Left lung (tissue), 14 donors: ENCODE measurements at places on chromosomes 7 and 10.

DNA sequence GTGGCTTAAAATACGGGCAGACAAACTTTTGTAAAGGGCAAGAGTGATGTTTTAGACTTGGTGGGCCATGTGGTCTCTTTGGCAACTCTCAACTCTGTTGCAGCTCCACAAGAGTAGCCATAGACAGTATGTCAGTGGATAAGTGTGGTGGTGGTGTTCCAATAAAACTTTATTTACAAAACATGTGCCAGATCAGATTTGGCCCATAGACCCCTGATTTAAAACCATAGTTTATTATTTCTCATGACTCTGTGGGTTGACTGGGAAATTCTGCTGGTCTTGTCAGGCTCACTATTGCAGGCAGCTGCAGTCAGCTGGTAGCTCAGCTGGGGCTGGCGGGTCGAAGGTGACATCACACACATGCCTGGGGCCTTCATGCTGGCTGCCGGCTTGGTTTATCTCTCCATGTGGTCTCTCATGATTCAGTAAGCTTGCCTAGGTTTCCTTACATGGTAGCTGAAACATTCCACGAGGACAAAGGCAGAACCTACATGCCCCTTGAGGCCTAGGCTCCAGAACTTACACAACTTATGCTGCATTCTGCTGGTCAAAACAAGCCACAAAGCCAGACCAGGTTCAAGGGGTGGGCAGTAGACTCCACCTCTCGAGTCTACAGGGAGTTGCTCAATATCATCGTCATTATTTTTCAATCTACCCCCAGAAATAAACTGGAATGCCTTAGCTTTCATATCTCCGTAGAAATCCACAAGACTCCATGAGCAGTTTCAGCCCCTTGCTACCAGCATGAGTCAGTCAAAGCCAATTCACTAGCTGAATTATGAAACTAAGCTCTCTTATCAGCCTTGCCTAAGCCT lies 245.7 kb downstream of the WDR11 start:
- no peak overlapping the region for H3K4me3 ChIP-seq
- H3K4me1 ChIP-seq = no peaks in the 10 kb centered on the region
- DNase-seq = no peak
- H3K36me3 ChIP-seq = no peaks in the 10 kb centered on the region
- H3K27me3 ChIP-seq = no peaks in the 10 kb centered on the region
- peak overlapping the region; percentile 62 for H3K27ac ChIP-seq

DNA sequence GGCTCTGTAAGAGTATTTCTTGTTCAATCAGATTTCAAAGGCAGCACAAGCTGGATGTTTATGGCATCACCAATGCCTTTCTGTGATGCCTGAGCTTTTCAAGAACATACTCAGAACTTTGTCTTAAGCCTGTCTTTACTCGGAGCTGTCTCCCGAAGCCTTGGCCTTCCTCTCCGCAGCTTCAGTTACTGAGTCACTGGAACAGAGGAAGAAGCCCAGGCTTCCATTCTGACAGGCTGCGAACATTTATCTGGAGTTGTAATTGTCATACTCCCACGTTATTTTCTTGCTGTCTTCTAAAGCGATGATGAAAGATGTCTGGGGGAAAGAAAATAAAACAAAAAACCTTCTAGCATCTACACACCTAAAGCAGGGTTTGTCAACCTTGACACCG lies 43.9 kb downstream of the GRK5 start:
- H3K27me3 ChIP-seq = no peaks in the 10 kb centered on the region
- H3K36me3 ChIP-seq = no peaks in the 10 kb centered on the region
- peak overlapping the region; percentile 78 for H3K27ac ChIP-seq
- peaks cover 45% of the 10 kb centered on the region for H3K4me1 ChIP-seq
- no peak for DNase-seq

GRCh38 chr10:117439243-117439912 lies 64.1 kb upstream of the PDZD8 start:
- no peak for DNase-seq
- H3K27ac ChIP-seq = no peak overlapping the region
- H3K4me3 ChIP-seq = no peak overlapping the region
- no peaks in the 10 kb centered on the region for H3K36me3 ChIP-seq
- H3K27me3 ChIP-seq = no peaks in the 10 kb centered on the region

DNA sequence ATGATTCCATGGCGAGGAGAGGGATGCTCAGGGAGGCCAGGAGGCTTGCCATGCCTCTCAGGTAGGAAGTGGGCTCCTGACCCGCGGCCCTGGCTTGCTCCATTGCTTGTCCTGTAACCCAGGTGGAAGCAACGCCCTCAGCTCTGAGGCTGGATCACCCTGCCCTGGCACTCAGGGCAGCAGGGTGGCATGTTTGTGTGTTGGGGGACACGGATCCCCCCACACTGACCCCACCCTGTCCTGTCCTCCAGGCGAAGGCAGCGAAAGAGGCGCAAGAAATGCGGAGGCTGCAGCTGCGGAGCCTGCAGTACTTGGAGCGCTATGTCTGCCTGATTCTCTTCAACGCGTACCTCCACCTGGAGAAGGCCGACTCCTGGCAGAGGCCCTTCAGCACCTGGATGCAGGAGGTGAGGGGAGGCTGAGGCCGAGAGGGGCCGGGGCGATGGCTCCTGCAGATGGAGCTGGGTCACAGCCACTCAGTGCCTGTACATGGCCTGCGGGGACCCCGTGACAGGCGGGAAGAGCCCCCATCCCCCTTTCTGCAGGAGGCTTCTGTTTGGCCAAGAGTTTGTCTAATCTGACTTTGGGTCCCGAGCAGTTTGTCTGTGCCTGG lies 38.3 kb downstream of the PRF1 start:
- no peaks in the 10 kb centered on the region for H3K27me3 ChIP-seq
- H3K36me3 ChIP-seq = no peaks in the 10 kb centered on the region

GRCh38 chr10:42802876-42803275 lies 20.3 kb downstream of the BMS1 start:
- H3K36me3 ChIP-seq = peaks cover 4% of the 10 kb centered on the region
- DNase-seq = no peak
- H3K4me1 ChIP-seq = no peaks in the 10 kb centered on the region
- H3K27ac ChIP-seq = no peak overlapping the region
- no peaks in the 10 kb centered on the region for H3K27me3 ChIP-seq

GRCh38 chr7:22601812-22602565 lies 102.0 kb upstream of the STEAP1B start:
- no peaks in the 10 kb centered on the region for H3K36me3 ChIP-seq
- DNase-seq = no peak
- H3K27ac ChIP-seq = peak overlapping the region; percentile 24
- H3K4me1 ChIP-seq = peaks cover 21% of the 10 kb centered on the region
- H3K4me3 ChIP-seq = no peak overlapping the region
- no peaks in the 10 kb centered on the region for H3K27me3 ChIP-seq

DNA sequence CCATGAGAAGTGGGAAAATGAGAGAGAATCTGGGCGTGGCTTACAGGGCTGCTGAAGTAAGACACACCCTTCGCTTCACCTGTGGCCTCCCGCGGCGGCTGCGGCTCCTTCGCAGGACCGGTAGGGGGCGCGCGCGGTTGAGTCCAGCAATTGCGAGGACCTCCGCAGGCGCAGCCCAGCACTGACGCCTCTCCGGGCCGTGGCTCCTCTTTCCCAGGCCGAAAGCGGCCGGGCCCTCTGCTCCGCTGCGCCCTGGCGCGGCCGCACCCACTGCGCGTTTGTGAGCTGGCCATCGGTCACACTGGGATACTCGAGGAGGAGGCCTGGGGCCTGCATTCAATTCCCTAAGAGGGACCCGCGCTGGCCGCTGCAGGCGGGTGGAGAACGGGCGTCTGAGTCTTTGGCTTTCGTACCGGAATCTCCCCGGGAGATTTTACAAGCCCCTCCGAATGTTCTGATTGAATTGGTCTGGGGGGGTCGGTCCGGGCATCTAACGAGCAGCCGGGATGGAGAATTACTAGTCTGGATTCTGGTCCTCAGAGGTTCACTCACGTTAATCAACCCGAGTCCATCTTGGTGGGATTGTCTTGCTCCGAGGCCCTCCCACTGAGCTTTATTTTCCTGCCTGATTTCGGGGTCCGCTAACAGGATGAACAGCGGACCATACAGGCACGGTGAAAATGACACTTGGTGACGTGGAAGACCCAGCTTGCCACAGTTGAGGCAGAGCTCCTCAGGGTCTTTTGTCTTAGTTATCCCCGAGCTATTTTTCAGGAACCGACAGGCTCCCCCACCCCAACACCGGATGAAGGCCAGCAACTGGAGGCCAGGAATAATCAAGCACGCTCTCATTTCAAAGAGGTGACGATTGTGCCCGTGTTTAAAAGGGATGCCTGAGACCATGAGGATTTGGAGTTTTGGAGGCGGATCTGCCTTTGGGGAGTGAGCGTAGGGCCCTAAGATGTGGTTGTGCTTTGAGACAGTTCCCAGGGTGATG lies at the start of gene LRRD1:
Gene LRRD1 (minus strand): TSS at position 215 of the 997 bp plus-strand sequence. CDS start 13,940 bp downstream, outside the sequence.
- H3K27ac ChIP-seq = peak within 1 kb of the TSS; percentile 83
- H3K27me3 ChIP-seq = no peaks in the 10 kb centered on the region
- peak; percentile 90 for DNase-seq
- H3K4me3 ChIP-seq = peak within 1 kb of the TSS; percentile 36
- no peaks in the 10 kb centered on the region for H3K36me3 ChIP-seq
- H3K4me1 ChIP-seq = no peaks in the 10 kb centered on the region

DNA sequence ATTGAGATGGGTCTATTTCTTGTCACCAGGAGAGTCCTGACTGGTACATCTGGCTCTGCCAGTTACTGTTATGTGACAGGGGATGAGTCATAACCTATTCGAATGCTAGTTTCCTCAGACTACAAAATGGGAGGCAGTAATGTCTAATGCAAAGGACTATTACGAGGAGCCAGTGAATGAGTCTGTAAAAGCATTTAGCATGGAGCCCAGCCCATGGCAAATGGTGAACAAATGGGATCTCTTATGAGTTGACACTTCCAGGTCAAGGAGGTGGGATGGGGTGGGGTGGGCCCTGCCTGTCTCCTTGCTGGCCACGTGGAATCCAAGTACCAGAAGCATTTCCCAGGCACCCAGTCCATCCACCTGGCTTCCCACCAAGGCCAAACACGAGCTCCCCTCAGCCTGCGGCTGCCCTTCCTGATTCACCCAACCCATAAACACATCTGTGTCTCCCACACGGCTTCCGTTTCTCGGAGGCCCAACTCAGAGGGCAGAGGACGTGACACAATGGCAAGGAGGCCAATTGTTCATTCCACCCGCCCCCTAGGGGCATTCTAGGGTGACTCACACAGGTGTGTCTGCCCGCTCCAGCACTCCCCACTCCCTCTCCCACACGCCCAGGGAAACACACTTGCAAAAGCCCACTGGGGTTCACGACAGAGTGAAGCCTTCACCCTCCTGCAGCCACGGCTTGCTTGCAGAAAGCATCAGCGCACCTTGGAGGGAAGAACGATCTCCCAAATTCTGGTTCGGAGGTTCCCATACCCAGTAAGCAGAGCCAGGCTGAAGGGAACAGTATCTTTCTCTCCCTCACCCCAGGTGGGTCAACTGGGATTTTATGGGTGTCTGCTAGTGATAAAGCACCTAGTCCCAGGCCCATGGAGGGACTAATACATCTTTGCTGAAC lies 109.8 kb downstream of the SH3PXD2A start:
- H3K27me3 ChIP-seq = no peaks in the 10 kb centered on the region
- H3K4me3 ChIP-seq = no peak overlapping the region
- peaks cover 9% of the 10 kb centered on the region for H3K4me1 ChIP-seq
- no peak for DNase-seq
- no peaks in the 10 kb centered on the region for H3K36me3 ChIP-seq

- H3K27ac ChIP-seq = no peak overlapping the region
- no peaks in the 10 kb centered on the region for H3K36me3 ChIP-seq
- H3K4me3 ChIP-seq = no peak overlapping the region
- H3K4me1 ChIP-seq = no peaks in the 10 kb centered on the region
- DNase-seq = no peak
Observed at GRCh38 chr10:22489975-22490374, 144.7 kb downstream of the SPAG6 start.

- H3K27ac ChIP-seq = no peak overlapping the region
- peaks cover 28% of the 10 kb centered on the region for H3K4me1 ChIP-seq
- no peak overlapping the region for H3K4me3 ChIP-seq
- H3K36me3 ChIP-seq = peaks cover 33% of the 10 kb centered on the region
Observed at GRCh38 chr7:1567049-1567771, 2.6 kb downstream of the PSMG3 start.

GRCh38 chr10:87523731-87524130 lies 19.0 kb downstream of the MINPP1 start:
- no peak for DNase-seq
- no peak overlapping the region for H3K27ac ChIP-seq
- no peak overlapping the region for H3K4me3 ChIP-seq
- H3K4me1 ChIP-seq = no peaks in the 10 kb centered on the region
- no peaks in the 10 kb centered on the region for H3K27me3 ChIP-seq

GRCh38 chr7:98869027-98869596 lies 702 bp downstream of the TMEM130 start:
- no peak for DNase-seq
- H3K27me3 ChIP-seq = peaks cover 68% of the 10 kb centered on the region
- H3K4me3 ChIP-seq = no peak overlapping the region

GRCh38 chr10:89793649-89794254 lies 92.4 kb downstream of the KIF20B start:
- H3K27ac ChIP-seq = no peak overlapping the region
- no peak for DNase-seq
- no peaks in the 10 kb centered on the region for H3K4me1 ChIP-seq
- no peaks in the 10 kb centered on the region for H3K36me3 ChIP-seq

DNA sequence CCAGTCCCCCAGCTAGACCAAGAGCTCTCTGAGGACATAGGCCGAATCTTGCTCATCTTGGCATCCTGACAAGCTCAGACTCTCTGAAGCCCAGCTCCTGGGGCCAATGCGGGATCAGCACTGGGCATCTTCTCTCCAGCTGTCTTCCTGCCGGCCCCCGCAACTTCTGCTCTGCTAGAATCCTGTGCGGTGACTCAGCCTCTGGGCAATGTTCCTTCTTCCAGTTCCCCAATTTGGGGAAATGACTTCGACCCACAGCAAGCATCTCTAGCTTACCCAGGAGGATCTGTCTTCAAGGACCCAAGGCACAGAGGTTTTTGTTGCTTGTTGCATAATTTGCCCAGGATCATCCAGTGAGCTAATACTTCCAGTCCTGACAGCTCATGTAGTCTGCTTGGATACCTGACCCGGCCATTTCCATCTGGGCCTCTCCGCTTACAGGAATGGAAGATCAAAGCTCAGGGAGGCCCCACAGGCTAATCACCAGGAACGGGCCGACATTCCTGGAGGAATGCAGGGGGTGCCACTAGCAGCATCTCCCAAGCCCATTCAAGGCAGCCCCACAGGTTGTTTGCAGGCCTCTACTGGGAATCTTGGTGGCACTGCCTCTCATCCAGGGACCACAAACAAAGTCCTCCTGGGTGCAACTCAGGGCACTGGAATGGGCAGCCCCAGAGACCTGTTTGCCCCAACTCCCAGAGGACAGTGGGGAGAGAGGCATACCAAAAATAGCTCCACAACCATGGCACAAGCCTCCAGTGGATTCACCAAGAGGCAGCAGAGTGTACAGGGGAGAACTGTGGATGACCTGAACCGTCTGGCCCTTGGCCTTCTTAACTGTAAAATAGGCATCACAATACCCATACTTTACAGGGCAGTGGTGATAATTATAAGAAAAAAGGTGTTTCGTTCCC lies 151.9 kb downstream of the NEURL1 start:
- peak; percentile 67 for DNase-seq
- H3K27me3 ChIP-seq = no peaks in the 10 kb centered on the region
- H3K4me3 ChIP-seq = no peak overlapping the region
- peaks cover 22% of the 10 kb centered on the region for H3K4me1 ChIP-seq
- H3K27ac ChIP-seq = peak overlapping the region; percentile 7

- no peak overlapping the region for H3K4me3 ChIP-seq
- H3K27ac ChIP-seq = no peak overlapping the region
- peaks cover 6% of the 10 kb centered on the region for H3K4me1 ChIP-seq
- no peaks in the 10 kb centered on the region for H3K36me3 ChIP-seq
- DNase-seq = no peak
- H3K27me3 ChIP-seq = peaks cover 3% of the 10 kb centered on the region
Observed at GRCh38 chr10:98357194-98357822, 57.7 kb downstream of the PYROXD2 start.
